ENCODE measurements at places on chromosomes 2 and 18.
A peak's percentile ranks its signal among the peaks of the same experiment; 100 is the strongest.

GRCh38 chr2:95539836-95540235 lies 52.0 kb upstream of the TRIM43 start:
- DNase-seq, result no peak

DNA sequence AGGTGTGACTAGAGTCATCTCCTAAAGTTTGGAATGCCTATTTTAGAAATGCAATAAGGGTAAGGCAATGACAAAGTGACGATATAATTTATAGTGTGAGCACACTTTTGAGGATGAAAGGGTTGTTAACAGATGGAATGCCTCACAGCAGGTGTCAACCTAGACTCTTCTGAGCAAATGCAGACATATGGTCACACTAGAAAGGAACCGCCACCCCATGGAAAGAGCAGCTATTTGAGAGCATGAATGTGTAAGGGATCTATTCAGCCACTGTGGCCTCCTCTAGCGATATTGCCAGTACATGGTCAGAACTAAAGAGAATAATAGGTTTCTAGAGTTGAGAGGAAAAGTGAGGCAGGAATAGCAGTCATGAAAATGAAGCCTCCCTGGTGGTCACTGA lies 18.5 kb downstream of the DSG2 start:
- no peak for DNase-seq

GRCh38 chr18:41075212-41075611 lies 879.8 kb upstream of the PIK3C3 start:
- DNase-seq, result no peak

- DNase-seq, result no peak
Observed at GRCh38 chr2:186189816-186190215, 296.2 kb upstream of the ZC3H15 start.

DNA sequence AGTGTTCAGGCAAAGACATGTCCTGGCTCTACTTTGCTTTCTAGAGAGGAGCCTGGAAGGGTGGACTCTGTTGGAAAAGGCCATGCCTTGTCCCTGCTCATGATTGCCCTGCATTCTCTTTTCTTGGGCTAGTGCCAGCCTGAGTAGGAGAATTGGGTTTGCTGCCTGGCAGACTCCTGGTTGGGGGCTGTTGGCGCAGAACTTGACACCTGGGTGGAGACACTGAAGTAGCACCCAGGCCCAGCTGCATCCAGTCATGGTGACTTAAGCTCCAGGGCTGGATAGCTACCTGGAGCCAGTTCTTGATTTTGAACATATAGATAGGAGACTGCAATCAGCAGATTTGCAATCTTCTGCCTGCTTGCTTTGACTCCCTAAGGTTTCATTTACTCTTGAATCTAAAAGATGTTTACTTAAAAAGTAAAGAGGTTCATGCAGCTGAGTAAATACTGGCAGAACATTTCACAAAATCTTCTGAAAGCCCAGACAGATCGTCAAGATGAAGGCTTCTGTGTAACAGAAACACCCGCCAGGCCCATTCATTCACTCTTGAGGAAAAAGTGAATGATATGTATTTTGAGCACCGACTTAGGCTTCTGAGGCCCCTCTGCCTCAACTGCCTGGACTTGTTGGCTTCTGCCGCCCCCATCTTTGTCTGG lies 38.0 kb upstream of the YWHAQ start:
- DNase-seq, result no peak

DNA sequence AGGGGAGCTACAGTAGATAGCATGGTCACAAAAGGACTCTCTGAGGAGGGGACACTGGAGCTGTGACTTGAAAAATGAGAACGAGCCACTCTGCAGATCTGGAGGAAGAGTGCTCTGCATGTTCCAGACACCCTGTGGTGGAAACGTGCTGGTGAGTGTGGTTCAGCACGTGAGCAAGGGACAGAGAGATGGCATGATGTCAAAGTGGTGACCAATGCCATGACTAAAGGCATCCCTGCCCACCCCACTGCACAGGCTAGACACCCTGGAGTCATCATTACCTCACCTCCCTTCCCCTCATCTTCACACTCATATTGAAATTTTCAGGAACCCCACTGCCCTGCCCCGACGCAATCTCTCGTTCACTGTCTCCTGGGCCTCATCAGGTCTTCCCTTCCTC lies 56.5 kb downstream of the SLC4A5 start:
- no peak for DNase-seq

DNA sequence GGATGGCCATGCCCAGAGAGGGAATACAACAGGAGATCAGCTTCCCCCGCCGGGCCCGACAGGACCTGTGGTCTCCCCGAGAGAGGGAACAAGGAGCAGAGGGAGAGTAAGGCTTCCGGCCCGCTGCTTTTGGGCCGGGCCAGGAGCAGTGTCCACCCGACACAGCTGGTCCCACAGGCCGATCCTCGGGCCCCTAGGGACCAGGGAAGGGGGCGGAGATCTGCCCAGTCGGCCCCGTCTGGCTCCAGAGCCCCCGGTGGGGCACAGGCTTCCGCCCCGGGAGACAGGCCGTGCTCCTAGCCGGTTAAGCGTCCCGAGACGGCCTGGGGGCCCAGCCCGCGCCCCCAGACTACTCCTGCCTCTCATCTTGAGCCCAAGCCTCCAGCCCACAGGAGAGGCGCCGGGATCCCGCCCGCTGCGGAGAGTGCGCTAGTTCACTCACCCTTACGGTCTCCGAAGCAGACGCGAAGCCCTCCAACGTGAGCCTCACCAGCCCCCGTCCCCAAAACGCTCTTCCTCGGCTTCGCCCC lies at the start of gene MCFD2:
TSS of gene MCFD2 (minus strand) at position 526 of the 530 bp plus-strand sequence. CDS start 6,635 bp downstream, outside the sequence.
- DNase-seq, result no peak

- no peak for DNase-seq
Observed at GRCh38 chr18:24993628-24994027, 358.3 kb downstream of the ZNF521 start.

- peak; percentile 15 for DNase-seq
Observed at GRCh38 chr2:74919827-74920226, 38.6 kb upstream of the POLE4 start.

DNA sequence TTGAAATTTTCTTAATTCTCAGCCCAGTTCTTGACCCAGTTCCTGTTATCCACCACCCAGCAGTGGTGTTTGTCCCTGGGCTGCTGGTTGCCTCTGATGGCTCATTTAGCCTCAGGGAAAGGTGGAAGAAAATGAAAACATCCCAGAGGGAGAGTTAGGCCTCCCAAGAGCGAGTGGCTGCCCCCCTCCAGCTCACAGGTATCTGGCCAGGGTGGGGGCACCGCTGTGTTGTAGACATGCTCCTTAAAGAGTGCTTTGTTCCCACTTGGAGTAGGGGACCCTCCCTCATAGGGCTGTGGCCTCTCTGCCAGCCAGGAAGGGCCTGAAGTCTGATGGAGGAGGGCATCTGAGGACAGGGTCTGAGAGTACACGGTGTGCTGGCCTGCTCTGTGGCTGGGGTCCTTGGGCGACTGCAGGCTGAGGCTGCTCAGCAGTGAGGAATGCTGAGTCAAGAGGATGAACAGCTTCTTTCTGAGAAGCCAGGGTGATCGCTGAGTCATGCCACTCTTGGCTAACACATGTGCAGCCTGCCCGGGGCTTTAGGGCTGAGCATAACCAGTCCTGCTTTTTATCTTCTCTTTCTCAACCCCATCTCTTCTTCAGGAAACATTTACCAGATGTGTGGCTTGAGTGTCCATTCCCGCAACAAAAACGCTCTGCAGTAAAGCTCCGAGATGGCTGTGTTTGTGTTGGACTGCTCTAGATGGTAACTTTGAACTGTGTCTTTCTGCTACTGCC lies 72.3 kb downstream of the IL1R2 start:
- peak; percentile 94 for DNase-seq

DNA sequence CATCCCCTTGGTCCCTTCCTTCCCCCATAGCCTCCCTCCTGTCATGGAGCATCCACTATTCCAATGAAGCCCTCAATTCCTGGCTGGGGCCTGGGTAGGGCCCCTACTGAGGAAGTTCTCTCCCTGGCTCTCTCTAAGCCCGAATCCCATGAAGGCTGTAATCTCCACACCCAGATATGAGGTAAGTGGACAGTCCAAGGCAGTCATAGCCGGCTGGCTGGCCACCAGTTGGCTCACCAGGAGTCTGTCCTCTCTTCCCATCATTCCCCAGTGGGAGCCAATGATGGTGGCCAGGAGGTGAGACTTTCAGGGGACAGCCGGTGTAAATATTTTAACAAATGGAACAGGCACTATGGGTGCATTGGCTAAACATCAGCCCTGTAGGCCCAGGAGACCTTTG lies 6.8 kb upstream of the TAF1B start:
- DNase-seq, result no peak
